Tibial nerve (tissue), 4 donors: ENCODE measurements at places on chromosomes 12 and 14.

DNA sequence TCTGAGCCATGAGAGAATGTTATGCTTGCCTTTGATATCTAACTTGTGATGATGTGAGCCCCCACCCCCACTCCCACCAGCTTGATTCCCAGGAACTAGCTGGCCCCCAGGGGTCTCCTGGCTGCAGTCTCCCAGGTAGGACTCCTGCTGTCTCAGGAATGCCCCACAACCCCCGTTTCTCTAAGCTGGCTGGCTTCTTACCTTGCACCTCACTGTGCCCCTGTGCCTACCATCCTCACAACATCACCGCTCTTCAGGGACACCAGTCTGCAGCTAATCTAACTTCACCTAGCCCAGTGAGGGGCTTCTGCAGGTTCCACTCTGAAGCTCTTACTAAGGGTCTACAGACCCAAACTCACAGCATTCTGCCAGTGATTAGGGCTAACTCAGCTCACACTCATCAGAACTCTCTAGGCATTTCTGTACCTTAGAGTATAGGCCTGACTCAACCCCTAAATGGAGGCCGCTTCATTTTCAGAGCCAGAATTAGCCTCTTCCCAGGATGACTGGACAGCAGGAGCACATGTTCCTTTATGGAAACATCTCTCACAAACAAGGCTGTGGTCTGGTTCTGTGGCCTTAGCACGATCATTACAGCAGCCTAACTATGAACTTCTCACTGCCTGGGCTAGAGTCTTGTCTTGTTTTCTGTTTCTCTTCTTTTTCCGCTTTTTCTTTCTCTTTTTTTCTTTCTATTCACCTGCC is 72.8 kb upstream of the IFNG-AS1 start:
- no peak for DNase-seq

DNA sequence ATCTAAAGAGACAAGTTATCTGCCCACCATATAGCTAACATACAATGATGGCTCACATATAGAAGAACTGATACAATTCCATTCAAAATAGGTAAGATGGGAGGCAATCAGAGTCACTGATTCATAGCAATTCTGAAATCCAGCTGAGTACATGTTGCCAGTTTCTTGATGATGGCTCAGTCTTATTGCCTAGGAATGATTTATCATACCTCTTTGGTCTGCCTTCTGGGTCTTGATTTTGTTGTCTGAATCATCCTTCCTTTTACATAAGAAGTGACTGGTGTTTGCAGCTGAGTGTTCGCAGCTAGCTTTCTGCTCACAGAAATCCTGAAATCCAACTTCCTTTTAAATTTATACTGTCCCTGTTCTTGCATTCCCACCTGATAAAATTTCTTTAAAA is 463.2 kb upstream of the MGAT4C start:
- no peak for DNase-seq

GRCh38 chr14:36835128-36835527 is 173.5 kb downstream of the PAX9 start:
- no peak for DNase-seq

- no peak for DNase-seq
These were observed 185.0 kb downstream of the PLCZ1 start for GRCh38 chr12:18552829-18553228.

- no peak for DNase-seq
These were observed 113.3 kb upstream of the TMPO start for GRCh38 chr12:98402091-98402490.

- no peak for DNase-seq
These were observed 24.2 kb upstream of the MMP17 start for GRCh38 chr12:131803961-131804521.

- DNase-seq: no peak
These were observed 2.7 kb downstream of the APPL2 start for GRCh38 chr12:105233041-105233905.

GRCh38 chr12:98572010-98572409 is 21.5 kb upstream of the SLC25A3 start:
- no peak for DNase-seq

DNA sequence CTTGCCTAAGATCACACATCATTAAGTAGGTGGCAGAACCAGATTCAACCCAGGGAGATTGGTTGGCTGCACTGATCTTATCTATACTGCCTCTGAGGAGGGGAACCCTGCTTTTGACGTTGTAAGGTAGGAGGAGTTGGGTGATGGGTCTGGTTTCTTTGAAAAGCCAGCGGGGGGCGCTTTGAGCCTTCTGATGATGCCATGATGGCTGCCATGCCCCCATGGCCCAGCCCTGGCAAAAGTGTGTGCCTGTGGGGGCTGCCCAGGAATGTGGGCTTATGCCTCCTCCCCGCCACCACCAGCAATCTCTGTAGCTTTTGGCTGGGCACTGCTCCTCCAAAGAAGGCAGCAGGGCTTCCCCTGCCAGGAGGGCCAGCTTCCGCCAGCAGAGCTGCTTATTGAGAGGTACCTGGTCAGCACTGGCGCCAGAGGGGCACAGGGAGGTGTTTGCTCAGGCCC is 224.3 kb downstream of the SLC41A2 start:
- DNase-seq: no peak

DNA sequence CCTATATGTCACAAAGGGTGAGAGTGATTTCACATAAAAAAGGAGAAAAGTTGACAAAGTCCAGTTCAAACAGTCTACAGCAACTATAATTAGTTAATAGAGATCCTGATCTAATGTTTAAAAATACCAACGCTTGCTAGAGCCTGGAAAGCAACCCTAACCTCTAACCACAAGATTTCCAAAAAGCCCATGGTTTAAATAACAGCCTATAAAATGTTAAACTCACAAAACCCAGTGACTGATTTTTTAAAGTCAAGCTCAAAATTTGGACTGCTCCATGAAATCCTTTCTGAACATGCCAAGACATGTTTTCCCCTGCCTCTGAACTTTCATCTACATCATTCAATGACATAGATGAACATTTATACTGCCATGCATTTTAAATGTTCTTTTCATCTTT is 81.6 kb downstream of the PLEKHG7 start:
- no peak for DNase-seq

DNA sequence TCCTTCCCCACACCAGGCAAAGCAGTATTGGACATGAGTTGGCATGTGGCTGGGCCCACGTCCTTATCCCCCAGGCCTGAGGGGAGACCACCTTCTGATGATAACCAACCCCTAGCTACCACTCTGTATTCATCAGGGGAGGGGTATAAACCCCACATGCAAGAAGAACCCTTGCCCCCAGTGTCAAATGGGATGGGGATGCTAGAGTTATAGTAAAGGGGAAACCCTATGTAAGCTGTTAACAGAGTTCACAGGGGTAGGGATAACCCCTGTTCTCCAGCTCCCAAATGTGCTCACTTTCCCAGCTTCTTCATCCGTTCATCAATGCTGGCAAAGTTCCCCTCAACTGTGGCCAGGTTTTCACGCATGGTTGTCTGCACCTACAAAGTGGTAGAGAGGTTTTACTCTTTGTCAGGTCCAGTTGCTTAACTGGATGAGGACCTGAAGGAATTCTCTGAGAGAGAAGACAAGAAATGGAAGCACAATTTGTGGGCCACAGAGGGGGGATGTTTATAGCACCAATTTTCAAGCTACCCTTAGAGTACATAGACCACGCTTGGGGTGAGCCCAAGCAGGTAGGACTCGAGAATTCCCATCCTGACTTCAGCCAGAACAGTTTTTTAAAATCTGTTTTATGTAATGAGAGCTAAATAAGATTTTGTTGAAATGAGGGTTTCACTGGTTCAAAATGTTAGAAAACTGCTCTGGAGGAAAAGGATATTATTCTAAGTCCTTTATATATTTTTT is 7.9 kb downstream of the MBD6 start:
- no peak for DNase-seq

DNA sequence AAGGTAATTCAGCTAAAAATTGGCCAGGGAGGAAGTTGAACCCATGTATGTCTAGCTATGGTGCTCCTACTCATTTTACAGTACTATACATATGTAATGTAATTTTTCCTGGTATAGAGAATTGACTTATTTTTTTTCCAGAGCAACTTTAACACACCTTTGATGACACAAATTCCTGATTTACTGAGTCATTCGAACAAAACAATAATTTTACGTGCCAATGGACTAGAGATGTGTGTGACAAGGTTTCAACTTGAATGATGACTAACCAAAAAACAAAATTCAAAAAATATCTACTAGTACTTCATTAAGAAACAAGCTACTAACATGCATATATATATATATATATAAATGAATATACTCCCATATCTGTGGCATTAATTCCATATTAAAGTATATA is 180.5 kb downstream of the KITLG start:
- no peak for DNase-seq

- DNase-seq: no peak
These were observed 13.9 kb upstream of the FBRSL1 start for GRCh38 chr12:132476038-132476414.

GRCh38 chr12:95150501-95150900 is 66.8 kb downstream of the FGD6 start:
- no peak for DNase-seq

DNA sequence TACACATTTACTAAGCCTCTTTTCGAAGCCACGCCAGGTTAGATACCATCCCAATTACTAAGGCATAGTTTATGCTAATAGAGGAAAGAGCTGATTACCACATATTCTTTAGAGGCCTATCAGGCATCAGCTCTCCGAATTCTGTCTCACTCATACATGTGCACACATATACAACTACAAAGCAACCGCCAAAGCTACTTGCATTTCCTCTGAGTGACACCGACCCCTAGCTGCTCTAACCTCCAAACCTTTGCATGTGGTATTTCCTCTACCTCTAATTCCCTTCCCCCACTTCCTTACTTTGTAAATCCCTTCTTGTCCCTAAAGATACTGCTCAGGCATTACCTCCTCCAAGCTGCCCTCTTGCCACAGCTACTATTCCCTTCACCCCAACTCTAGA is 107.2 kb downstream of the DUSP6 start:
- no peak for DNase-seq

GRCh38 chr14:50545618-50546017 is 13.2 kb upstream of the MAP4K5 start:
- DNase-seq: no peak

- DNase-seq: no peak
These were observed 8.6 kb downstream of the DLK1 start for GRCh38 chr14:100735271-100735670.

- DNase-seq: no peak
These were observed 73.3 kb downstream of the ERC1 start for GRCh38 chr12:1064317-1064716.

GRCh38 chr14:38469156-38469555 is 213.3 kb upstream of the CLEC14A start:
- DNase-seq: no peak

- DNase-seq: no peak
These were observed 159.6 kb downstream of the CEP128 start for GRCh38 chr14:80781972-80782367.

- no peak for DNase-seq
These were observed 182.9 kb upstream of the SLC38A2 start for GRCh38 chr12:46555406-46555852.

DNA sequence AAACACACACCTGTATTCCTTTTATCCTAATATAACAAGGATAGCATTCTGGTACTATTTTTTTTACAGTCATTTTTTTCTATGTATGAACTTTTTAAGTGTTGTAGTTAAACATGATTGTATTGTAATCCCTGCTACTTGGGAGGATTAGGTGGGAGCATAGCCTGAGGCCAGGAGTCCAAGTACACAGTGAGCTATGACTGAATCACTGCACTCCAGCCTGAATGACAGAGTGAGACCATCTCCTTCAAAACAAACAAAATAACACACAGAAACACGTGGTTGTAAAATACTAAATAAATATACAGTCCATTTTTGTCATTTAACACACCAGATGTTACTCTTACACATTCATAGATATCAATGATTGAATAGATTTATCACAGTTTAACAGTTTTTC is 56.9 kb downstream of the MAP4K5 start:
- no peak for DNase-seq

- no peak for DNase-seq
These were observed 477 bp downstream of the OAS3 start for GRCh38 chr12:112938751-112939150.

GRCh38 chr14:71773898-71774481 is 158.2 kb upstream of the RGS6 start:
- no peak for DNase-seq

DNA sequence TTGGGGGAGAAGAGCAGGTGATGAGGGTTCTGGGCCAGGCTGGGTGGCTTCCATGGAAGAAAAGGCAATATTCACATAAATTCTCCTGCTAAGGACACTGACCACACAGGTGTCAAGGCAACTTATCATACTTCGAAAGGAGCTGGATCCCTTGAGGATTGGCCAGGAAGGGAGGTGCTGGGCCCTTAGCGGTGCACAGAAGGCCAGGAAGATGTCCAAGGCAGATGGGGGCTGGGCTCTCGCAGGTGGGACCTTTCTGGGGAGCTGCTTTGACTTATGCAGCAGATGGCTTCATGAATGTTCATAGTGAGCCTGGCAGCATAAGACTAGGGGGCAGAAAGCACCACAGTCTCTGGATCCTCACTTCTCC is 3.9 kb downstream of the CD63 start:
- DNase-seq: no peak

DNA sequence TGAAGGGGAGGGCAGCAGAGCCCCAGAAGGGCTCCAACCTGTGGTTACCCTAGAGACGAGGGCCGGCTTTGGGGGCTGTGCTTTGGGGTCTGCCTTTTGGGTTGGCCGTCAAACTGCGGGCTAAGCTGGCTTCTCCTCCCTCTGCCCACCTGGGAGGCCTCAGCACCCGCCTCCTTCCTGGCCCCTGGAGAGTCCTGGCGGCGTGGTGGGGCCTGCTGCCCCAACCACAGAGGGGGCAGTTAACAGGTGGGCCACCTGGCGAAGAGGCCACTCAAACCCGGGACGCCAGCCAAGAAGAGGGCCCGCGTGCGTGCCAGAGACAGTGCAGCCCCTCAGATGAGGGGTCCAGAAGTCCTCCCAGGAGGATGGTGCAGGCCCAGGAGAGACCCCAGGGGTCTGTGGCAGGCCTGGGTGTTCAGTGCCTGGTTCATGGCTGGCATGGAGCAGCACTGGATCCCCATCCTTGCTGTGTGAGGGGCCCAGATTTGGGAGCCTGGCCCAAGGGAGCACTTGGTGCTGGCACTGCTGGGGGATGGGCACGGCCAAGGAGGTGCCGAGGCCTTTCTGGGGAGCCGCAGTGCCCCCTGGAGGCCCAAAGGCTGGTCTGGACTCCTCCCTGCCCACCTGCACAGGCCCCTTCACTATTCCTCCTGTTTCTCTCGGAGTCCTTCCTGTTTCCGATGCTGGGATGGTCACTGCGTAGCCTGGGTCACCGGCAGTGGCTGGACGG is 48.8 kb downstream of the LRCOL1 start:
- DNase-seq: no peak

GRCh38 chr14:93395231-93395630 is 35.5 kb upstream of the UNC79 start:
- no peak for DNase-seq

- peak; percentile 78 for DNase-seq
These were observed 17.2 kb downstream of the REM2 start for GRCh38 chr14:22900081-22900799.

GRCh38 chr14:101216366-101217079 is 313.0 kb upstream of the RTL1 start:
- DNase-seq: no peak

- no peak for DNase-seq
These were observed 9.8 kb downstream of the PSMA6 start for GRCh38 chr14:35301735-35302528.
